T-helper 2 cell (primary cell): ENCODE measurements at places on chromosomes 2 and 18.

- no peak for DNase-seq
Measured at GRCh38 chr18:76456018-76456750, 38.9 kb downstream of the ZNF516 start.

- DNase-seq: no peak
Measured at GRCh38 chr2:58497168-58497567, 256.0 kb upstream of the FANCL start.

GRCh38 chr2:238742066-238742465, 105.8 kb upstream of the TWIST2 start:
- DNase-seq: no peak

DNA sequence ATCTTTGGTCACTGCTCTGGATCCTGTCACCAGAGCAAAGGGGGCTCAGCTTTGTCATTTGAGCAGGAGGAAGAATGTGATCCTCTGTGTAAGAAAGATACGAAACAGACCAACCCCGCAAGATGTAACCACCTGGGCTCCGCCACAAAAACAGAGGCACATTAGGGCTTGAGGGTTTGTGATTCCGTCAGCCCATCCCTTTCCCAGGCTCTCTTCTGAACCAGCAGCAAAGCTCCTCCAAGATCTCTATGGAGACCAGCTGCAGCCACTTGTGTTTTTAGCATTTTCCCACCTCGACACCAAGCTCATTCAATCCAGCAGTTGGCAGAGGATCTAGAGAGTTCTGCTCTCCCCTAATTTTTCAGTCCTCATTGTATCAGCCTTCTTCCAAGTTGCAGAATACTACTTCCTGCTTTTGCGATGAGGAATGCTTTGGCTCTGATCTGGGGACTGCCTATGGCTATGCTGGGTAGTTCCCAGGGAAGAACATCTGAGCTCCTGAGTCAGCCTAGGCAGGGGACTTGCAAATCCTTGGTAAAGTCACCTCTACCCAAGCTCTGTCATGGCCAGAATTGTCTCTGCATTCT, 139.6 kb upstream of the RAB12 start:
- DNase-seq: no peak

DNA sequence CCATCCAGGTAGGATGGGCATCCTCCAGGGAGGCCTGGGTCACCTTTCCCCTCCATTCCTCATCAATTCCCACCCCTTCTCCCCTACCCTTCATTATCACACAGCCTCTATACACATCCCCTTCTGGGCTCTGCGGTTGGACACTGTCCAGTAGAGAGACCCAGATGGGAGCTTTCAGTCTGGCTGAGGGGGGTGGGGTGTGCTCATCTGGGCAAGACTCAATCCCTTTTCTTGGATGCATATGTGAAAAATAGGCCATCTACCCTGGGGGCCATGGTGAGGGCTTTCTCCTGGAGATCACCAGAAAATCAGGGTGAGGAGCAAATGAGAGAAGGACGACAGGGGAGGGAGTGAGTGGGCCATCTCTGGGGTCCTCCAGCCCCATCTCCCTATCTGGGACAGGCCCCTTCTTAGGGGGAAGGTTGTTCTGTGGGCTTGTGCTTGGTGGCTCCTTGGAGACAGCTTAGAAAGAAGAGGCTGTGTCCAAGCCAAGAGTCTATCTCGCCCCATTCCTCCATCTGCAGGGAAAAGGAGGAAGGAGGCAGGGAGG, 160.1 kb downstream of the DYSF start:
- DNase-seq: no peak

- DNase-seq: no peak
Measured at GRCh38 chr2:179455824-179456223, 191.2 kb upstream of the SESTD1 start.

- DNase-seq: no peak
Measured at GRCh38 chr2:153509133-153509532, 30.6 kb upstream of the RPRM start.

GRCh38 chr2:15625344-15626036, 33.8 kb downstream of the DDX1 start:
- DNase-seq: no peak

- DNase-seq: no peak
Measured at GRCh38 chr2:225667445-225667844, 267.9 kb downstream of the NYAP2 start.

DNA sequence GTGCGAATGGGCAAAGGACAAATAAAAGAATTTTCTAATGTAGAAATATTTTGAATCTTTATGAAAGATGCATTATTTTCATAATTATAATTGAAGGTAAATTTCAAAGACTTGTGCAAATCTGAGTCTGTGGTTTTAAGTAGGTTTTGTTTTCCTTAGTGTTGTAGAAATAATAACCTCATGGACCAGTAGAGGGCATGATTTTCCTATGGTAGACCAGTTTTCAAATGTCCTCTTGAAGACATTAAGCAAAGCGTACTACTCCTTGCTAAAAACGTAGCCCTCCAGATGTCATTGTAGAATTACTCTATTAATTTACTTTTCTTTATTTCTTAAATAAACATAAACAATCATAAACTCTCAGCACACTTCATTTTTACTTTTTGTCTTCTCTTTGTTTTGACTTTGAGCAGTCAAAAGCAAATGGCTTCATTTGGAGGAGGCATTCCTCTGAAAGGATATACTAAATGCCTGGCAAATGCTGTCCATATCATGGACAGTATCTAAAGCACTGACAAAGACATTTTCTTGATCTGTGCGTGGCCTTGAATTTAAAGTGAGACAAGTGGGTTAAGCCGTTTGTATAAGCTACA, 85.8 kb upstream of the FAM237A start:
- DNase-seq: peak; percentile 52

DNA sequence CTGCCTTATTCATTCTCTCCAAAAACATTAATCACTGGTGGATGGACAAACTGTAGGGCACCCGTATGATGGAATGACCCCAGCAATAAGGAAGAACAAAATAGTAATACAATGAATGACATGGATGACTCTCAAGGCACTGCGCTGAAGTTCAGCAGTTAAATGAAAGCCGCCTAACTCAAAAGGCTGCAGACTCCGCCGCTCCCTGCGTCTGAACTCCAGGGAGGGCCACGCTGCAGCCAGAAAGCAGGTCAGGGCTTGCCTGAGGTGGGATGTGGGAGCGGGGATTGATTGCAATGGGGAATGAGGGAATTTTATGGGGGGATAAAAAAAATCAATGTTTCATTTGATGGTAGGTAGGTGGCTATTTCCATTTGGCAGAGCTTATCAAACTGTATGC, 86.5 kb upstream of the LAPTM4A start:
- no peak for DNase-seq

DNA sequence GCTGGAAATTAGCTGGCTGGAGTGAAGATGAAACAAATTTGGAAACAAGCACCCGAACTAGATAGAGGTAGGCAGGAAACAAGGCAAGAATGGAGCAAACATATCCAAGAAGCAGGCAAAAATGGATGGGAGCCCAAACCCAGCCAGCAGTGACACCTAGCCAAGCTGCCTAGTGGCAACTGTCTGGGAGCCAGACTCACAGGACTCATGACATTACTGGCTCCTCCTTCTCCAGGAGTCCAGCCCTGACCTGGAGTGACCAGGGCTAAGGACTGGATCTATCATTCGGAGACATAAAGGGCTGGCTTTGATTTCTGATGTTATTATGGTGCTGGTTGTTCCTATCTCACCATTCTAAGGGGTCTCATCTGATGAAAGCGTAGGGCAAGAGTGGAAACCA, 21.3 kb upstream of the ALK start:
- no peak for DNase-seq

DNA sequence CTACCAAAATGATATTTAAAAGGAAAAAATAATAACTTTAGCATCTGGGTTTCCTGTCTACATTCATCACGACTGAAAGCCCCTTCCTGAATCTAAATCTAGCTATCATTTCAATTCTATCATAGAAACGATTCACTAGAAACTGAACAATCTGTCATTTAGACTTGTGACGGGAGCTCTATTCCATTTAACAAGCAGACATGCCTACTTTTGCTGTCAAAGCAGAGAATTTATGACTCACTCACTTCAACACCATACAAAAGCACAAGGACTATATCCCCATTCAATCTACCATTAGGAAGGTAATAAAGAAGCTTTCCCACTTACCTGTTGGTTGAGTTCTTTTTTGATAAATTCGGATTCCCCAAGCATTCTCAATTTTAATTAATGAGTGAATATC, 1072.3 kb downstream of the LRP1B start:
- no peak for DNase-seq

DNA sequence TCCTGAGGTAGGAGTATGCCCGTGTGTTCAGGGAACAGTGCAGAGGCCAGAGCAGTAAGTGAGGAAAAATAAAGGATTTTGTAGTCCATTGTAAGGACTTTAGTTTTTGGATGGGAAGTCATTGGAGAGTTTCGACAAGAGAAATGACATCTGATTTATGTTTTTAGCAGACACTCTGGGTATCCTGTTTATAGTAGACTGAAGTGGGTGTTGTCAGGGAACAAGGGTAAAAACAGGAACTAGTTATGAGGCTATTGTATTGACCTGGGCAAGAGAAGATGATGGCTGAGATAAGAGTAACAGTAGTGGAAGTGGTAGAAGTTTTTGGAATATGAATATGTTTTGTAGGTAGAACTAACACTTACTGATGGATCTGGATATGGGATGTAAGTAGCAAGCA, 59.8 kb downstream of the GTF2A1L start:
- no peak for DNase-seq

GRCh38 chr2:215843579-215843978, 169.8 kb downstream of the MREG start:
- no peak for DNase-seq

DNA sequence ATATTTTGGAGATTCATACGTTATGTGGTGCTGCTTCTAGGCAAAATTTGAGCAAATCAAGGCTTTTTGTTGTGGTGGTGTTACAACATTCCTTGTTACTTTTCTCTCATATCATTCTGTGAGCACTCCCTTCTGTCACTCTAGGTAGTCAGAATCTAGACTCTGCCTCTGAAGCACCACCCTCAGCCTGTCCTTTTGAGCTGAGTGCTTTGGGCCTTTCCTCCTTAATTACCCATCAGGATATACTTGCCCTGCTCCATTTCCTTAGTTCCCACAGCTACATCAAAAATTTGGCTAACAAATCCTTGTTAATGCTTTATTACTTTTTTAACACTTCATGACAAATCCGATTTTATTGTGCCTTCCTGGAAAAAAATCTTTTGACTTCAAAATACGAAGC, 289.6 kb downstream of the CALCRL start:
- no peak for DNase-seq

DNA sequence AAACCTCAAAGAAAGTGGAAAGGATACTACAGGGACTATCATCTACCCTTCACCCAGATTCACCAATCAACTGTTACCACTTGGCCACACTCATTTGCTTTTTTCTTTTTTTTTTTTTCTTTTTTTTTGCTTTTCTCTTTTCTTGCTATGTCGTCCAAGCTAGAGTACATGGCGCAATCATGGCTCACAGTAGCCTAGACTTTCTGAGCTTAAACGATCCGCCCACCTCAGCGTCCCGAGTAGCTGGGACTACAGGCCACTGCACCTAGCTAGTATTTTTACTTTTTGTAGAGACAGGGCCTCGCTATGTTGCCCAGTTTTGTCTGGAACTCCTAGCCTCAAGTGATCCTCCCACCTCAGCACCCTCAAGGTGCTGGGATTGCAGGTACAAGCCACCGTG, 24.0 kb downstream of the BIN1 start:
- no peak for DNase-seq

GRCh38 chr18:5746844-5747243, 148.5 kb downstream of the TMEM200C start:
- DNase-seq: no peak

DNA sequence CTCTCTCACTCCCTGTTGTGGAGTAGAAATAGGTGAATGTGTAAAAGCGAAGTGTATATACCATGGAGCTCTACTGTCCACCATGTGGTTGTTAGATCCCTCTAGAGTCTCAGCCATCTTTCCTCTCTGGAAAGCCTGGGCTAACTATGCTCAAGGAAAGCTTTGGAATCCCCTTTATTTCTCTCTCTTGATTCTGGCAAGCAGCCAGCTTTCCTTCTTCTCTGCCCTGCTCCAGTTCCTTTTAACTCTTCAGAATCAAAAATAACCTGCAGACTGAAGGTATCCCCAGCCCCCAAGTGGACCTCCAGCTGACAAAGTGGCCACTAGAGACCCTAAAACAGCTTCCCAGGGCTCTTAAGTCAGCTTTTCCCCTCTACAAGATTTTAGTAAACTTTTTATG, 381.9 kb downstream of the PLCL1 start:
- DNase-seq: no peak

GRCh38 chr18:78789850-78790249, 189.8 kb upstream of the SALL3 start:
- no peak for DNase-seq

DNA sequence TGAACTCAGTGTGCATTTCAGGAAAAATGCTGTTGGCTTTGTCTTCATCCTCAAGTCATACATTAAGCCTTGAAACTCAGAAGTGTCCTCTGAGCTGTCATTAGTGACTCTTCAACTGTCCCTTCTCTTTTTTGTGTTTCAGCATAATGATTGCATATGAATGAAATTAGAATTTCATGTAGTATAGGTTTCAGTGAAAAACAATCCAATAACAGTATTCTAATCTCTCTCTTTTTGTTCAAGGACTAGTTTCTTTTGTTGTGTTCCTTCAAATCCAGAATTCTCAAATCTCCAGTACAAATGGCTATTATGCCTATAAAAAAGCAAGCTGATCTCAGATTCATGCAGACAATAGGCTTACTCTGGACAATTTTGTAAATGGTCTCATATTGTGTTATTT, 133.5 kb downstream of the QPCT start:
- no peak for DNase-seq

DNA sequence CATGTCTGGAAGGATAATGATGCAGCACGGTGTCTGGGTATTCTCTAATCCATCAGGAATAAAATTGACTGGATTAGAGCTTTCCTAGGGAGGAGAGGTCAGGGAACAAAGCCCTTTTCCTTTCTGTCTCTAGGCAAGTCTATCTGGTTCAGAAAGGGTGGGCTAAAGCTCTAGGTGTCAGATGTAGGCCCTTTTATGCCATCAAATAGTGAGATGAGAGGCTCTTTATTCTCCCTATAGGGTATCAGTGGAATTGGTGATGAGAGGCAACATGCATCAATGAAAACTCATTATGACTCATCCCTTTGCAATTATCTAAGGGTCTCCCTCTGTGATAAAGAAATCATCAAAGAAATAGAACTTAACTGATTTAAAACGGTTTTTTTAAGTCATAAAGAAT, 328.0 kb upstream of the CRIM1 start:
- no peak for DNase-seq

GRCh38 chr2:150567771-150568301, 80.4 kb upstream of the RND3 start:
- no peak for DNase-seq

DNA sequence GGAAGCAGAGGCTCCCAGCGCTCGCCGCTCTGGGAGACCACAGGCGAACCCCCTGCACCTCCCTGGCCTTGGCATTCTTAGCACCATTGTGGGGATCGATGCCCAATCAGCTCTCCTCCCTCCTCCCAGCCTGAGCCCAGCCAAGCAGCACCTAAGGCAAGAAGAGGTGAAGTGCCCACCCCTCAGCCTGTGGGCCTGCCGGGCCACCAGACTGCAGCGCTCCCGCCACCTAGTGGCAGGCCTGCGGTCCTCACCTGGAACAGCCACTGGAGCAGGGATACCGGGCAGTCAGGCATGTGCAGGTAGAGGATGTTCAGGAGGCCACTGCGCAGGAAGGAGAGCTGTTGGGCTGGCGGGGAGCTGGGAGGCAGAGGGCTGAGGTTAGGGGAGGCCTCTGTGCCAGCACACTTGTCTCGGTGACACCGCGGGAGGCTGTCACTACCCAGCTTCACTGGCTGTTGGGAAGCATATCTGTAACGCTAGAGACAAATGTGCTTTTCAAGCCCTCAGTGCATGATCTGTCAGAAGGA, 35.2 kb downstream of the FAM178B start:
- peak; percentile 79 for DNase-seq
